Neural progenitor cell (in vitro differentiated cells): ENCODE measurements at places on chromosomes 5 and 9.

DNA sequence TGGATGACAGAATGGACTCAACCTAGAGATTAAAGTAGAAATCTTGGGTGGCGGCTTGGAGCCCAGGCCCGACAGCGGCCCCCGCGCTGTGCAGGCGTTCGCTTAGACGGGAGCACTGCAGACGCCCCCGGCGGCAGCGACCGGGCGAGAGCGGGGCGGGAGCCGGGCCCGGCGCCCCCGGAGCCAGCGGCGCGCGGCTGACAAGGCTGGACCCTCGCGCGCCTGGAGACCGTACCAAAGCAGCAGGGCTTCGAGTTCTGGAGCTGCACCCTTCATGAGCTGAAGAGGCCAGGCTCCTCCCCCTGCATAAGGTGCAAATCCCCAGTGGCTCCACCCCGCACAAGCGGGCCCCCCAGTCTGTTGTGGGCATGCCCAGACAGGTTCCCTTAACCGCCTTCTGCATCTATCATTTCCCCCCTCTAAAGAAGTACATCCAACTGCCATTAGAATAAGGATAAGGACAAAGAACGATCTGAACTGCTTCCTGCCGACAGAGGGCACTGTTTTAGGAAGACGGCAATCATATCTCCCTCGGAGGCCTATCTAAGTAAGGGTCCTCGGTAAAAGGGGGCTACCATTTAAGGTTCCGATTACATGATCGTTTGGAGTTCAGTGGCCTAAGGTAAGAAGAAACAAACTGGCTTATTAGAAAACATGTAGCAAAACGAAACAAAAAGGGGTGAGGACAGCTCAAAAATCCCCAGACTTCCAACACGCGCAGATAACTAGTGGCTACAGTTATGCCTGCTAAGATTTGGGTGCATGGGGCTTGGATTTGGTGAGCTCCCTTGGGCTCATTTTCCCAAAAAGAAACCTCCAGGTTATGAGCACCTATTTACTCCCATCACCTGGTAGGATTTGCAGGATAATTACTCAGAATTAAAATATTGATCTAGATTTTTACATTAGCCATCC, 66.3 kb downstream of the RGMB start:
- DNase-seq = no peak

GRCh38 chr5:76106149-76106548, 23.0 kb downstream of the SV2C start:
- DNase-seq = no peak

GRCh38 chr5:161446655-161447054, 99.9 kb downstream of the GABRB2 start:
- DNase-seq = no peak

- peak; percentile 16 for DNase-seq
Measured at GRCh38 chr9:103789686-103790085, 304.4 kb upstream of the SMC2 start.

DNA sequence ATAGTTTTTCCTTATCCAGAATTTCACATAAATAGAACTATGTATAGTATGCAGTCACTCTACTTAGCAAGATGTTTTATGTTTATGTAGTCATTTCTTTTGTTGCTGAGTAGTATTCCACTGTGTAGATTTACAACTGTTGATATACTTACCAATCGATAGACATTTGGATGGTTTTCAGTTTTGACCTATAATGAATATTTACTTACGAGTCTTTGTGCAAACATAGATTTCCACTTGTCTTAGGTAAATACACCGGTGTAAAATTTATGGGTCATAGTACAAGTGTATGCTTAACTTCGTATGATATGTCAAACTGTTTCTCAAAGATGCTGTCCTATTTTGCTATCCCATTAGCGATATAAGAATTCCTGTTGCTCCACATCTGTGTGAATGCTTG, 19.7 kb upstream of the OR2K2 start:
- DNase-seq = no peak

DNA sequence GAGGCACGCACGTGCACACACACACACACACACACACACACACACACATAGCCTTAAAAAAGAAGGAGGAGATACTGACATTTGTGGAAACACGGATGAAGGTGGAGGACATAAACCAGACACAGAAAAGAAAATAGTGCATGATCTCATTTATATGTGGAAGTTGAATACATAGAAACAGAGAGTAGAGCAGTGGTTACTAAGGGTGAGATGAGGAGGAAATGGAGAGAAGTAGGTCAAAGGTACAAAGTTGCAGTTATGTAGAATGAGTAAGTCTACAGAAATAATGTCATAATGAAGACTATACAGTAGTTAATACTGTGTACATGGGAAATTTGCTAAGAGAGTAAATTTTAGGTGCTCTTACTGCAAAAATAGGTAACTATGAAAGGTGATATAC, 412.2 kb upstream of the CDH9 start:
- DNase-seq = no peak

DNA sequence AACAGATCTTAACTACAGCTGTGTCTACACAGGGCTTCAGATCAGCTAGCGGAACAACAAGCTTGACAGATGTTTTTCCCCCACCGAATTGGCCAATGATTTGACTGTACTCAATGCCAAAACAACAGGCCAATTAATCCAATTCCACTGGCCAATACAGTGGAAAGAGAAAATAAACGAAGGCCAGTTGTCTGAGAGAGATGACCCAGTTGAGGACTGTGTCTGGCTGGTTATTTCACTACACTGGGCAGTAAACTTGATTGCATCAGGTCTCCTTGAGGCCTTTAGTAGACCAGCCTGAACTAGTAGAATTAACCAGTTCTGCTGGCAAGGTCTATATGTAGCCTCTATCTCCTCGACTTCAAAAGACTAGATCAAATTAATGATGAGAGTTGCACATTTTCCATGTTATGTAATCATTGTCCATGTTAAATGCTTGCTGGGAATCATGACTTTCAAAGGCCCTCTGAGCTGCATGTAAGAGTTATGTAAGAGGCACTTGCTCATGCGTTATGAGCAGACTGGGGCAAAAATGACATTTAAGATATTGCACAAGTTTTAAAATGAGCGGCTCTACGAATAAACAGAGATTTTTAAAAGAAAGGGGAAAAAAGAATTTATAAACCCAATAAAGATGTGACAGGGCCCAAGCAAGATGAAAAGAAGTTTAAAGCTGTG, 28.3 kb downstream of the SMIM23 start:
- no peak for DNase-seq

DNA sequence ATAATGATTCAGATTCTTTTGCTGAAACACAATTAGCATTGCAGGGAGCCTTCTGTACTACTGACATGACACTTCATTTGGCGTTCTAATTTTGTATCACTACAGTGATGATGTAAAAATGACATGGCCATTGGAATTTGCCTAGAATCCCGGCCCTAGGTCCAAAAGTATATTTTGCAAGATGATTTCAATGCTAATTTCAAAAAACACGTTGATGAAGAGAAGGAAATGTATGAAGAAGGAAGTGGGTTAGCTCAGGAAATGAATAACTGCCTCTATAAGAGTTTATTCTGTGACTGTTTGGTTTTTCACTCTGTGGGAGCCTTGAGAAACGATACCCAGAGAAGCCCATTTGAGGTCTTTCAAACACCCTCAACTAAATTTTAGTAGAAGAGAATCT, 59.3 kb downstream of the OSTF1 start:
- DNase-seq = no peak

DNA sequence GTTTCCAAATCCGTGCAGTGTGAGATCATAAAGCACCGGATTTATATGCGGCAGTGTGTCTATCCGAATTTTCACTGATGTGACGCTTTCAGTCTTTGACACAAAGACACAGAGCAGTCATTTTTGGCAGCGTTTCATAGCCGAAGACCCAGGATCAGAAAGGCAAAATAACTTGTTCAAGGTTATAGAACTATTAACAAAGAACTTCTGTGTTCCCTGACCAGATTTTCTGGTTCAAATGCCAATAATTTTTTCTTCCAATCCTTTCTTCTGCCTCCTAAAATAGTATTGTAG, 1.1 kb upstream of the MARCHF11 start:
- no peak for DNase-seq

- DNase-seq = no peak
Measured at GRCh38 chr9:37151812-37152211, 31.4 kb downstream of the ZCCHC7 start.

DNA sequence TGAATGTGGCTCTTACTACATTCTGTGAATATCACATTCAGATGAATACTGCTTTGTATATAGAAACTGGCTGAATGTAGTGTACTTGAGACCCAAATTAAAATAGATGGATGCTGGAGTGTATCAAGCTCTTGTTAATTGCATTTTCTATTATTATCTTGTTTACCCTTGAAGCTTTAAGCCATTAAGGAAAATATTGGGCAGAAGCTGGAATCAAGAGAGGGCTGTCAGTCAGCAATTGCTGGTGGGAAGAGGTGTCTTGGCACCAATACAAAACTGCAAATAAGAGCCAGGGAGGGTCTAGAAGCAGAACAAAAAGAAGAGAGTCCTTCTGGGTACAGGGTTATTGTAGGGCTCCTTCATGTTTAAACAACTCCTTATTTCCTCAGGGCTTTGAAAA, 38.8 kb downstream of the MUSK start:
- DNase-seq = no peak

DNA sequence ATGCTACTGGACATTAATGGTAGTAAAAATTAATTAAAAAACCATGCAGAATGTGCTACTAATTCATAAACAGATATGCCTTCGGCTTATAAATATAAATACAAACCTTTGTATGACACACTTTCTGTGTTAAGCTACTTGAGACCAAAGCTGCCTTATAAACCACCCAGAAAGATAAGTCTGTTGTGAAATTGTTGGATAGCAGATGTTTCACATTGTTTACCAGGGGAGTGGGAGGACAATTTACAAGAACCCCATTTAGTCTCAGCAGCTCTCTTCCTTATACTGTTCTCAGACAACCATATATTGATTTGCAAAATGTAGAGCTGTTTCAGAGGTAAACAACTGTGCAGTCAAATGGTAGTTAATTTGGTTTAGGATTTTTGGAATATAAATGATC, 524.4 kb downstream of the PRR16 start:
- no peak for DNase-seq

DNA sequence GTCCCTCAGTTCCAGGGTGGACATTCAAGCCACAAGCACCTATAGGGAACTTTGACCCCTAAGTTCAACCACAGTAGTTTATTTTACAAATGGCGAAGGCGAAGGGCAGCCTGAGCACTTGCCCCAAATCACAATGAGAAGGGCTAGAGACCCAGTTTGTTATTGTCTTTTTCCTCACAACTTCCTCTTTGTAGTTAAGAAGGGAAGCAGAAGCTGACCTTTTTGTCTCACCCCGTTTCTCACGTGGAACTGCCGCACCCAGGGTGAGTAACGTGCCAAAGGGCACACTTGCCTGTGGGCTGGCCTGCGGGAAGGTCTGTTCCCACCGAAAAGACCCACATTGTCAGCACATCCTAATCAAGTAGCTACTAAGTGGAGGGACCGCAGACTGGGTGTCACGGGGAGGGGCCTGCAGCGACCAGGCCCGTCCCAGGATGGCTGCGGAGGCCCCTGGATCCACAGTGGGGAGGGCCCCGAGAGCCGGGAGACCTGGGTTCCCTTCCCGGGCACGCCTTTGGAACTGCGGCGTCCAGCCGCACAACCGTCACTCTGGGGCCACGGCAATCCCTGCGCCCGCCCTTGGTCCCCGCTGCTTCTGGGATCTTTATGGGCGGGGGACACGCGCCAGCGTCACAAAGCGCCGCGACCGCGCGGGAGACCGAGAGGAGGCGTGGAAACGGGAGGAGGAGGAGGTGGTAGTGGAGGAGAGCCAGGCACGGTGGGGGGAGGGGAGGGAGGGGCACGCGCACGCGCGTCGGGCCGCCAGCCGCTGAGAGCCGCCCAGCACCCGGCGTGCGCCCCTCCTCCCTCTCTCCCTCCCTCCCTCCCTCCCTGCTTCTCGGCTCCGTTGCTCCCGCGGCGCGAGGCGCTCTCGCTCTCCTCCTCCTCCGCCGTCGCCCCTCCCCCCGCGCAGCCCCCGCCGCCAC, at the start of gene UBE2R2:
TSS of gene UBE2R2 (plus strand) at position 834 of the 926 bp plus-strand sequence. CDS start 598 bp downstream, outside the sequence.
- peak; percentile 93 for DNase-seq

DNA sequence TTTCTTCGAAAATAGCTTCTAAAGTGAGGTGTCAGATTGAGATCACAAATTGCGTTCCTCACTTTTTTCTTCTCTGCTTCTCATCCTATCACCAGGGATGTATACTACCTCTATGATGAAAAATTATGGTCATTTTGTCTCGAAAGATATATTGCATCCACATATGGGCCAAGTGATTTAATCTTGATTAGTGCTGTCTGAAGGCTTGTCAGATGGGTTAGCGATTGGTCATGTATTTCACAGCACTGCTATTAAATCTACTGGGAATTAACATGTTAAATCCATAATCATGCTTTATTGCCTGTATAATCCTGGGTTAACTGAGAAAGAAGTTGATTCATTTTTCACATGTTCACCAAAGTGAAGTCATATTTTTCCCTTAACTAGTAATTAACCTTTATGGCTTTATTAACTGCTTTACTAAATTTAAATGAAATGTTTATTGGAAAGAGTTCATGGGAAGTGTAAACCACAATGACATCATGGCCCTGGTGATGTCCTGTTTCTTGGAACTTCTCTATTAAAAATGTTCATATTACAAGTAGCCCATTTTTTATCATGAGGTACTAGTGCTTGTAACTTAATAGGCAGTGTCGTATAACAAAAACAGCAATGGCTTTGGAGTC, 193.3 kb downstream of the SMC2 start:
- no peak for DNase-seq

DNA sequence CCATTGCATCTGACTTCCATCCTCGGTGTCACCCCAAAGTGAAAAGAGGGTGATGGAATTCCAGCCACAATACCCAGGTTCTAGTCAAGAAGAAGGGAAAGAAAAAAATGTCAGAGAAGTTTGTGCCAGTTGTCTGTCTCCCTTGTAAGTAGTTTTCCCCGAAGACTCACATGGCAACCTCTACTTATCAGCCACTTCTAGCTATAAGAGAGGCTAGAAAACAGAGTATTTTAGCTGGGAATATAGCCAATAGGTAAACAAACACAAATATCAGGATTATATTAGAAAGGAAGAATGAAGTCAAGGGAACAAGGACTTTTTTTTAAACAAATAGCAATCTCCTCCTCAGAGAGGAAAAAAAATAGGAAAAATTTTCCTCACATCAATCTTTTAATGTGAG, 12.2 kb upstream of the ISL1 start:
- no peak for DNase-seq

- DNase-seq = no peak
Measured at GRCh38 chr5:21672911-21673310, 1180.2 kb downstream of the CDH12 start.

DNA sequence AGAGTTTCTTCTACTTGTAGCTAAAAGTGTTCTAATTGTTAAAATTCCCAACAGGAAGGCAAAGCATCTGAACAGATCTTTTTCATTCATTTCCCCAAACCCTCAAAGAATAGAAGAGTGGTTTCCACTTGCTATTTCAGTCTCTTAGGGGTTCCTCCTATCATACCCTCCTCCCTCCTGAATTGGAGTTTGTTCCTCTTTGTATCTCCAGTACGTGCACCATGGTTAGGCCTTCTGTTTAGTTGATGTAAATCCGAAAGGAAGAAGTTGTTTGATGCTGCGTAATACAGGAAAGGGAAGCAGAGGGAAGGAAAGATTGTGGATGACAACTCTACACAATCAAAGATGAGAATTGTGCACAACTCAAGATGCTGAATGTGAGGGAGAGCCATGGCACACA, 303.6 kb downstream of the PIK3R1 start:
- DNase-seq = no peak
